Lung microvascular endothelial cell (primary cell): ENCODE measurements at places on chromosomes 5 and 9. TPM values are rescaled to one million over a fixed set of nuclear protein-coding genes. Genes with fewer than 3 reads are reported as not detected.
A peak's percentile ranks its signal among the peaks of the same experiment; 100 is the strongest.

- DNase-seq = no peak
Observed at GRCh38 chr5:151619812-151620460, 28.8 kb upstream of the FAT2 start.

DNA sequence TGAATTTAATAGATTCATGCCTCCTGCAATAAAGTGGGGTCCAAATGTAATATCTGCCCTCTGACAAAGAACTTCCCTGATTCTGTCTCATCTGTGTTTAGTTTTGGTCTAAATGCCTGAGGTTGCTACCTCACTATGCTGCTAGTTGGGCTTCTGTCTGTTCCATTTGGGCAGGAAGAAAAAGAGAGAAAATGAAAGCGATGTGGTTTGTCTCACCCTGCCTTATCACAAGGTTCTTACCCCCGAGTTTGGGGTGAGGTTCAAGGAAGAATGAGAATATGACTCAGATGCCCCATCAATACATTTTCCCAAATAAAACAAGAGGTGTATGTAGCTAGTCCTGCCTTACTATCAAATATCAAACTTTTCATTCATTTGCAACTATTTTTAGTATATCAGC, 132.1 kb upstream of the MTAP start:
- DNase-seq = no peak

DNA sequence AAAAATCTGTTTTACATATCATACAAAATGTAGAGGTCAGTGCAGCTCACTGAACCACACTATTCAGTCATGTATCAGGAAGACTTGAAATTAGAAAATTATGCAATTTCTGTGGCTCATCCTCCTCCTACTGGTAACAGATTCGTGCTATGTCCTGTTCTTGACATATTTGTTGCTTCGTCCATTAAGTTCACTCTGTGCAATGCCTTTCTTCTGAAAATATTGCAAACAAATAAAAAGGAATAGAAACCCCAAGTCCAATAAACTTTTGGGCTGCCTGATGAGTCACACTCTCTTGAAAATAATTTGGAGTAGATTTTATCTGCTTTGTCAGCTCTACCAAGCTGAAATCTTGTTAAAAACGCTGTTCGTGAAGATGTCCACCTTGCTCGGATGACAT, 391.2 kb downstream of the RAB3C start:
- DNase-seq = no peak

DNA sequence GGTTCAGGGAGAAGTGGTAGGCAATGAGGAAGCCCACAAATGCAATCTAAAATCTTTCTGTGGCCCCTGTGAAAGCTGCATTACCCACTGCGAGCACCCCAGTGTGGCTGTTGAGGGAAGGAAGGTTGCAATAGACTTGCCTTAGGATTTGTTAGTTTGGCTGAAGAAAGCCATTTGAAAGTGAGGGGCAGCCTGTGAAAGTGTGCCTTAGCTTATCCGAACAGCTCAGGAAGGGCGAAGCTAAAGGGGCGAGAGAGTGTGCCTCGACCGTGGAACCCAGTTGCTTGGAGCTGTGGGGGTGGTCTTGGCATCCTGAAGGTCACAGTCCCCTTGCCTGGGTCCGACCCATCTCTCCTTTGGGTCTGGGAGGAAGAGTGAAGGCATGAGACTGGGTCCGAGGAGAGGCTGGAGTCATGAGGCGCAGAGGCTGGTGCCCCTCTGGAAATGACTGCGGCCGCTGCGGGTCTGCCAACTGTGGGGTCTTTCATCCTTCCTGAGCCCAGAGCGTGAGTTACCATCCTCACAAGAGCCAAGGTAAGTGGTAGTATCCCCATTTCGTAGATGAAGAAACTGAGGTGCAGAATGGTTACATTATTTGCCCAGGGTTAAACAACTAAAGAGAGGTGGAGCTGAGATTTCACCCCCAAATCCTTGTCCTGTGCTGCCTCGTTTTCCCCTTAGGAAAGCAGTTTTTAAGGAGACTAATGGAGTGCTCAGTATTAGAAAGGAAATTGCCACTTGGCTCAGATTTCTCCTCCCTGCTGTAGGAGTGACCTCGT, 24.4 kb downstream of the SLC25A25 start:
- no peak for DNase-seq

GRCh38 chr9:99466104-99466503, 244.0 kb downstream of the SEC61B start:
- DNase-seq = no peak

GRCh38 chr5:150313501-150313900, 10.8 kb upstream of the ARSI start:
- no peak for DNase-seq

GRCh38 chr9:34185778-34186551, 7.1 kb downstream of the UBAP1 start:
- DNase-seq = peak; percentile 95

- no peak for DNase-seq
Observed at GRCh38 chr9:132762896-132763295, 92.6 kb downstream of the GTF3C4 start.

GRCh38 chr5:11482011-11482410, 422.2 kb downstream of the CTNND2 start:
- no peak for DNase-seq

- peak; percentile 88 for DNase-seq
Observed at GRCh38 chr5:140054086-140054689, 11.1 kb upstream of the NRG2 start.

DNA sequence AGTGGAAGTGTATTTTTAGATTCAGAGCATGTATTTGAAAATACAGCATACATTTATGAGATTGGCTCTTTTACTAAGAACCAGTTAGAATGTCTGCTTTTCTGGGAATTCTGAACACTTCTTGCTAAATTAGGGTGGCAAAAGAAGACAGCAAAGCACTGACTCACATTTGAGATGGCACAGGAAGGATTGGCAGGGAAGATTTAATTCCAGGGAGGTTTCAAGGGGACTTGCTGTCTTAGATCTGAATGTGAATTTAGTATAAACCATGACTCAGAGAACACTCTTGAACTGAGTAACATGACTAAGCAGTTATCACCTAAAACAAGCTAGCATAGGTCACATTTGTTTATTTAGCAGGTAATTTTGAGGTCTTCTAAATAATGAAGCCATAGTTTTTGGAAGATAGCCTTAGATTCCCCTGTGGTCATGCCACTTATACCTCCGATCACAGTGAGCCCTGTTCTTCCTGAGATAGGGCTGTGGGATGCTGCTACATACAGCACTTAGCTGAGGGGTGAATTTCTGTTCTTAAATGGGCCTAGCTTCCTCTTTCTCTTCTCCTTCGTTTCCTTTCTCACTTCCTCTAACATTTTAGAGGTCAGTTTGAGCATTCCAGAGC, 173.8 kb downstream of the PCSK1 start:
- no peak for DNase-seq

DNA sequence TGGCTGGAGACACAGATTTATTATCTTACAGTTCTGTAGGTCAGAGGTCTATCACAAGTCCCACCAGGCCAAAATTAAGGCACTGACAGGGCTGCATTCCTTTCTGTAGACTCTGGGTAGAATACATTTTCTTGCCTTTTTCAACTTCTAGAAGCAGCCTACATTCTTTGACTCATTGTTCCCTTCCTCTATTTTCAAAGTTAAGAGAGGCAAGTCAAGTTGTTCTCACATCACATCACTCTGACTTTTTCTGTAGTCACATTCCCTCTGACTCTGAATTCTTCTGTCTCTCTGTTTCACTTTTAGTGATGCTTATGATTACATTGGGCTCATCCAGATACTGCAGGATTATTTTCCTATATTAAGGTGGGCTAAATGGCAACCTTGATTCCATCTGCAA, 119.0 kb downstream of the MELK start:
- DNase-seq = no peak

DNA sequence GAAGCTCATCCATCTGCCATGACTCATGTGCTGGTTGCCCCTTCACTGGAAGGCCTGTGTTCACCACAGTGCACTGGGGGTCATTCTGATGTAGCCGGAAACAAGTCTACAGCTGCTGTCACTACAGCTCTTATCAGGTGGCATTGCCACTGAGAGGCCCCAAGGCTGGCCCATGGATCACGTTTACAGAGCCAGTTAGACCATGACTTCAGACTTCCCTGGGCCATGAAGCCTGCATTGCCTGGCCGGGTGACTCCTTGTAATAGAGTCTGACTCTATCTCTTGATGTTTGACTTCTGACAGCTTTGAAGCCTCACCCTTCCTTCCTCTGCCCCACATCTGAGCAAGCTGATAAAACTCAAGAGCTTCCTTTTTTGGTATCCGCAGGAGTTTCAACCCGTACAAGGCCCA, 473.5 kb upstream of the DAP start:
- DNase-seq = no peak

ZFP2 gene
- total RNA-seq = 0.79 and 1.1 TPM in 2 replicates

PCDHA11 gene
- under 0.01 and 0.20 TPM in 2 replicates for total RNA-seq

KIF4B gene
- 0.40 and 0.44 TPM in 2 replicates for total RNA-seq

RNF224 gene
- total RNA-seq = under 0.01 TPM in 1 of 2 replicates, not detected in the other

IL4 gene
- not detected in 2 replicates for total RNA-seq

QSOX2 gene
- 5.0 and 6.3 TPM in 2 replicates for total RNA-seq

BHMT gene
- not detected in 2 replicates for total RNA-seq

MEIKIN gene
- not detected in 2 replicates for total RNA-seq

PCDHA5 gene
- total RNA-seq = under 0.01 TPM in 2 replicates

PCDHGB2 gene
- 1.3 and 1.4 TPM in 2 replicates for total RNA-seq
